ENCODE measurements at places on chromosomes 11 and 22. TPM values are rescaled to one million over a fixed set of nuclear protein-coding genes. Genes with fewer than 3 reads are reported as not detected.

The ACR gene
- 0.40 TPM for total RNA-seq

The CREB3L1 gene
- 0.64 TPM for total RNA-seq

The SCN4B gene
- total RNA-seq = 2.5 TPM

The OR51B6 gene
- total RNA-seq = not detected

The TREH gene
- 0.68 TPM for total RNA-seq

The TNKS1BP1 gene
- total RNA-seq = 160 TPM

The C11orf86 gene
- total RNA-seq = not detected

The CHADL gene
- 3.9 TPM for total RNA-seq

The SLC37A2 gene
- total RNA-seq = 15.5 TPM

The MYOD1 gene
- total RNA-seq = not detected

The P2RY6 gene
- total RNA-seq = 1.0 TPM

The VPS51 gene
- total RNA-seq = 76.4 TPM

The TIMM10 gene
- 43.6 TPM for total RNA-seq

The PANX3 gene
- not detected for total RNA-seq
